ENCODE measurements at places on chromosomes 7 and 10.

DNA sequence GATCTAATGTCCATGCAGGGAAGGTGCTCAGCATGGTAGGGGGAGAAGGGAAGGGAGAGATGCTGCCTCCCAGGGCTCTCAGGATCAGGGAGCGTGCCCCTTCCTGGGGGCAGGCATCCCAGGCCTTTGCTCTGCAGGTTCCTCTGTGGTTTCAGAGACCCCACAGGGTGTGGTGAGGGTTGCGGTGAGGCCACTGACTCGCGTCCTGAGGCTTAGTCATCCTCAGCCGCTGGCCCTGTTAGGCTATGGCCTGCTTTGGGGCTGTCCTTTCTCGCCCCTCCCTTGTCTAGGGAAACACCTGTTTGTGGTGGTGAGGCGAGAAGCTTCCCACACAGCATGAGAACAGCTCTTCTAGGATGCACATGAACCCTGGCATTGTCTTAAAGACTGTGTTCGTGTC, 558.3 kb upstream of the FOXK1 start:
- DNase-seq, result no peak

- DNase-seq, result no peak
These were observed 310.4 kb downstream of the EXOC4 start for GRCh38 chr7:133563251-133563650.

- peak; percentile 89 for DNase-seq
These were observed 231.1 kb downstream of the ARHGAP12 start for GRCh38 chr10:31697271-31698180.

GRCh38 chr10:126931544-126931943, 26.3 kb downstream of the DOCK1 start:
- DNase-seq, result no peak

DNA sequence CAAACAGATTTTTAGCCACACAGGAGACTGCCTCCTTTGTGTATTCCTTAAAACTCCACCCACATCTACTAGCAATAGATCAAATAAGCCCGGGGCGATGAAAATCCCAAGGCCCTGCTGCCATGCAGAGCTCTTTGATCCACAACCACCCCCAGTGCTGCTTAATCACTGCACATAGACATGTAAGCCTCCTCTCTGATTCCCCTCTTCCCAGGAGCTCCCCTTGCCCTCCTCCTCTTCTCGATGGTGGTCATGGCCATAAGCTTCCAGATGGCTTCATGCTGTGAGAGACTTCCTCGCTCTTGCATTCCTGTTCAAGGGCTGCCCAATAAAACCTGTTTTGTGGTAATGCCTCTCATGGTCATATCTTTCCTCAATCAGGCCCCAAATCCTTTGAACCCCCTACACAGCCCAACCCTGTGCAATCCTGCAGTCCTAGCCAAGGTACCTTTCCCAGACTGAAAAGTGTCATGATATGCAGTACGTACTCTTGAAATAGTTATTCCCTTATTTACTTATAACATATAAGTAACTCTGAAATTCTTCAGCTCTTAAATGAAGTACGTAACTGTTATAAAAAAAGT, 158.5 kb downstream of the CACNA2D1 start:
- no peak for DNase-seq
